Fibroblast of lung (primary cell): ENCODE measurements at places on chromosomes 12 and 14. TPM values are rescaled to one million over a fixed set of nuclear protein-coding genes. Genes with fewer than 3 reads are reported as not detected.

The PWP1 gene
- total RNA-seq: 42.3 and 51.1 TPM in 2 replicates

The KRT85 gene
- total RNA-seq: not detected in 2 replicates

The PKP2 gene
- under 0.01 TPM in 2 replicates for total RNA-seq

The SIX1 gene
- total RNA-seq: 1.8 and 8.3 TPM in 2 replicates

The POLE2 gene
- 3.1 and 4.5 TPM in 2 replicates for total RNA-seq

The AQP2 gene
- not detected in 2 replicates for total RNA-seq

The BRMS1L gene
- total RNA-seq: 3.3 and 3.9 TPM in 2 replicates

The STYK1 gene
- total RNA-seq: under 0.01 TPM in 1 of 2 replicates, not detected in the other

The SETD3 gene
- 38.3 and 43.1 TPM in 2 replicates for total RNA-seq

DNA sequence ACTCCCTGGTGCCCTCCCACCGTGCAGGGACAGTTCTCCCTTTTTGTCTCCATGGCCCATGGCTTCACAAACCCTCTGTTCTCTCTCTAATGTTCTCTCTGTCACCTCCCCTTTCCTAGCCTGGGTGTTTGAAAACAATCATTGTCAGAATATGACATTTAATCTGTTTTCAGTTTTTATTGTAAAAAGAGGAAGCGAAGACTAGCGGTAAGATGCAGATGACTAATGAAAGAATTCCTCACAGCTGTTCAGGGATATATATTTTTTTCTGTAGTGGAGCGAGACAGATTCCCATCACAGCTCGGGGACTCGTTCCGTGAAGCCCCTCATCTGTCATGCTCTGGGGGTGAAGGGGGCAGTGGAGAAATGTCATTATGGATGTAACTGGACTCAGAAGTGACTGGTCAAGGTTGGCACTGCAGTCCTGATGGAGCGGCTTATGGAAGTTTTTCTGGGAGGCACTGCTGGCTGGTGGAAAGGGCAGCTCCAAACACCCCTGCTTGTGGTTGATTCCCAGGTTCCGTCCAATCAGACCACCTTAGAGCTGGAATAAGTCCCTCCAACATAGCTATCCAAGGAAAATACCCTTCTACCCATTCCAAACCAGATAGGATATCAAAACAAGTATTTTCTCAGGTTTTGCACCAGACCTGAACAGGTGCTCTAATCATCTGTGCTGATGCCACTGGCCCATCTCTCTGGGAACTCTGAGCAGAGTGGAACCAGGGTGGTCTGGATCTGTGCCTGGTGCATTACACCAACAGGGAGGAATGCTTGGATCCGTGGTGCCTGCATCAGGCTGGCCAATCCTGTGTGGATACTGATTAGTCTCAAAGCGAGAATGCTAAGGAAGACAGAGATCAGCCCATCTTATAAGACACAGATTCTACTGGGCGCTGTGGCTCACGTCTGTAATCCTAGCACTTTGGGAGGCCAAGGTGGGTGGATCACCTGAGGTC is 84.7 kb downstream of the GPATCH2L start:
- DNase-seq: peak; percentile 24

- no peak for DNase-seq
Observed at GRCh38 chr12:94208622-94208966, 60.2 kb downstream of the PLXNC1 start.

GRCh38 chr14:24368562-24369252 is 723 bp downstream of the NFATC4 start:
- peak; percentile 75 for DNase-seq

GRCh38 chr14:26896447-26896846 is 298.6 kb upstream of the NOVA1 start:
- DNase-seq: peak; percentile 84

DNA sequence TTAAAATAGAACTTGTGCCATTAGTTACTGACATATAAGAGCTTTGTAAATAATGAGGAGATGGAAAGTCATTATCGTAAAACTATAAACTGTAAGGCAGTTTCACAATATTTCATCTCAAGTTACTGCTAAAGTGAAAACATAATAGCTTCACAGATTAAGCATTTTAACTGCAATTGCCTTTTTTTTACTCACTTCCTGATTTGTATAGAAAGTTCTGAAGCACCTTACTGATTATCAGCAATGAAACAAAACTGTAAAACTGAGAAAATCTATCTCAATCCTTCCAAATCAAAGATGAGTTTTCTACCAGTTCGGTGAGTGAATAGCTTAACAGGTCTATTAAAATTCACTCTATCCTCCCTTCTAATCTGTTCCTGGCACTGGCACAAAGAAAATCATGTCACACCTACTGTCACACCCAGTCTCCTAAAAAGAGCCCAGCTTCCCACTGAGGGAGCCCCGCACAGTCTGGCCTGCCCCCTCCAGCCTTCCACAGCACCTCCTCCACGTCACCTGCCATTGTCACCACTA is 161.4 kb upstream of the ABCD2 start:
- DNase-seq: no peak

DNA sequence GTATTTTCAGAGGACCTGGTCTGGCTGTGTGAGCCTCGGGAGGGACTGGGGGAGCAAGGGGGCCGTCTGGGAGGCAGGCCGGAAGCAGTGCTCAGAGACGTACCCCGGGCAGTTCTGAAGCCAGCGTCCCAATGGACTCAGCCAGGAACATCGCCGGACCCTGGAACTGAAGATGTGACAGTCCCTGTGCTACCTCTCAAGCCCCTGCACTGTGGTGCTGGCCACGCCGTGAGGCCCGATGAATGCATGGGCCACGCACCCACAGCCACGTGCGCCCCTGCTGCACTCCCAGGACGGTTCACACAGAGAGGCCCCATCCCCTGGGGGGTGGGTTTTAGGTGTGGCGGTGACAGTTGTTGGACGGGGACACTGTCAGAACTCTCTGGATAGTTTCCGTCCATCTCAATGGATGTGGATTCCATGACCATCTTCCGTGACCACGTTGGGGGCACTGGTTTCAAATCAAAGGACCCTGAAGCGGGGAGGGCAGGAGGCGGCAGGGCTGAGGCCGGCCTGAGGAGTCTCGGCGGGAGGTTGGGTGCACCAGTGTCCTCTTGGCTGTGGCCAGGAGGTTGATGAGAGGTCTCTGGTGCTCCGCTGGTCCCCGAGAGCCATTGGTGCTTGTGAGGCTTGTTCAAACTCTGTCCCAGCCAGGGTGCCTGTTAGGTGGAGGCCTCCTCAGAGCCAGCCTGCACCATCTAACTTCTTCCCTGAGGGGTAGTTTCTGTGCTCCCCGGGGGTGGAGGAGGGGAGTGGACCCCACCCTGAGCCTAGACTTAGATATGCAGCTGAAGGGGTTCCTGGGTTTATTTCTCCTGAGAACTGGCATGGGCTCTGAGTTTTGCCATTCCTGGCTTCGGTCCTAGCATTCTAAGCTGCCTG is 36.3 kb upstream of the TSPAN9 start:
- DNase-seq: no peak

DNA sequence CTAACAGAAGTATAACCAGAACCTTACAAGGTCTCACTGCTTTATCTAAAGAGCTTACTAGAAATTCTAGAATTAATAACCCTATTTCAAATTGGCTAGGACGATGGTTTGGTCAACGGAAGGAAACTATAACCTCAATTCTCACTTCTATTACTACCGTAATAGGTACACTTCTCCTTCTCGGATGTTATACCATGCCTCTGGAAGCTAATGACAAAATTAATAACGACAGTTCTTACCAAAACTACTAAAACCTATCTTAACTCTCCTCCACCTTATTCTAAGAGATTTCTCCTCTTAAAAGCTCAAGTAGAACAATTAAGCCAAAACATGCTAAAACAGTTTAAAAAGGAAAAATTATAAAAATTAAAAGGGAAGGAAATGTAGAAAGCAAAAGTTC is 23.7 kb upstream of the UBC start:
- no peak for DNase-seq

DNA sequence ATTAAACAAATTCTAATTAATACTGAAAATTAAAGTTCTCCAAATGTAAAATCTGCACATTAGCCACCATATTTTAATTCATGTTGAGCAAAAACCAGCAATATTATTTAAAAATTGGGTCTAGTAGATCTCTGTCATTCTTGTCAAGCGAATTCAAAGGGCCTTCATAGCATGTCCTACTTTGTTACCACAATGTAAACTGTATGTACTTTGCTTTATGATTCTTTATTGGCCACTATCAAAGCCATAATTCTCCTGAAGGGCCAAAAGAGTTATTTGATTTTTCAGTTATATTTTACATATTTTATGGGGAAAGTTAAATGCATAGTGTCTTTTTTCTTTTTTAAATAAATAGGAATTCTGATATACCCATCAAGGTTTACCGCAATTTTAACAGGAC is 117.9 kb downstream of the RPS6KA5 start:
- DNase-seq: no peak

DNA sequence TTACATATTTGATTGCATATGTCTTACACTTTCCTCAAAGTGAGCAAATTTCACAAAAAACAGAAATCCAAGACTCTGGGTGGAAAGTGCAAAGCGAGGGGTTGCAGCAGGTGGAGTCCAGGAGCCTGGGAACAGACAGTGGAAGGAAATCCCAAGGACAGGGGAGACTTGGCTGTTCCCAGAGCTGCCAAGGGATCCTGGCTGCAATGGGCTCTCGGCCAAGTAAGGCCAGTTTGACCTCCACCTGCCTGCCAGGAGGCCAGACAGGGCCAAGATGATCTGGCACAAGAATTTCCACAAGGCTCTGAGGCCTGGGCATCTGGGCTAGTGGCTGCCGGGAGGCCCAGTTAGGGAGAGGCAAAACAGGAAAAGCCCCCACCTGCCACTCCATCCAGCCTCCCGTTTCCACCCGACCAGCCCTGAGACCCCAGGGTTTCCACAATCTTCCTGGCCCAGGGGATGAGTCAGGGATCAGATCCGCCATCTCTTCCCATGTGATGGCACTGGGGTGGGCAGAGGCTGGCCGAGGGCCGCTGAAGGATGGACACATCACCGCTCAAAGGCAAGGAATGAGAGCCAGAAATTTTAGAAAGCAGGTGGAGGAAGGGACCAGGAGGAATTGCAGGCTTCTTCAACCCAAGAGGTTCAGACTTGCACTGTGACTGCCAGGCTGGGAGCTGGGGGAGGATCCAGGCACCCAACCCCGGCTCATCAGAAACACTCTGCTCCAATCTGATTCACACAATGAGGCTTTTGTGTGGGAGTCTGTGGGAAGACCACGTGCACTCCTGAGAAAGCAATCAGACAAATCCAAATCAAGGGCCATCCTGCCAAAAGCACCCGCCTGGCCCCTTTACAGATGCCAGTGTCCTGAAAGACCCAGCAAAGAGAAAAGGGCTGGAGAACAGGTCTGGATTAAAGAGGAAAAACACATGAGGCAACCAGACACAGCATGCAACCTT is 16.3 kb downstream of the SCARB1 start:
- DNase-seq: peak; percentile 67

DNA sequence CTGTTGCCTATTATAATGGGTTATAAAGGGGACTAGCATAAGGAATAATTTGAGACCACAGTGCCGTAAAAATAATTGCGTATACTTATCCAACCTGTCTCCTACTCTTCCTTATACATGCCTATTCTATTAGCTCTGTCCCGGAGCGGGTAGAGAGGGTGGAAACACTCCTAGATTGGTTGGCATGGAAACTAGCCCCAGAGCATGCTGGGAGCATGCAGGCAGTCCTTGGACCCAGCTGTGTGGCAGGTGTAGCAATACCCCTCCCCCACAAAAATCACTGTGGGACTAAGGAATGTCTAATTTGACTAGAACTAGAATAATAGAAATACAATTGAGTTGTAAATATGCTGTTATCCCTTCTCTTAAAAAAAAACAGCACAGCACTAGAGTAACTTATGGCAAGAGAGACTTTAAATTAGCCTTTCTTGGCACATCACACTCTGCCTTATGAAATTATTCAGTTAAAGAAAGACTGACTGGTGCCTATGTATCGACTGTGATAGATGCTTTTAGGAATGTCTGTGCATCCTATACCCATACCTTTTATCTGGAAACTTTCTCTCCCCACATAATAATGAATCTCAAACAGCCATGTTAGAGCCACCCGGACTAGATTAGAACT is 244.0 kb upstream of the DAAM1 start:
- DNase-seq: peak; percentile 7

DNA sequence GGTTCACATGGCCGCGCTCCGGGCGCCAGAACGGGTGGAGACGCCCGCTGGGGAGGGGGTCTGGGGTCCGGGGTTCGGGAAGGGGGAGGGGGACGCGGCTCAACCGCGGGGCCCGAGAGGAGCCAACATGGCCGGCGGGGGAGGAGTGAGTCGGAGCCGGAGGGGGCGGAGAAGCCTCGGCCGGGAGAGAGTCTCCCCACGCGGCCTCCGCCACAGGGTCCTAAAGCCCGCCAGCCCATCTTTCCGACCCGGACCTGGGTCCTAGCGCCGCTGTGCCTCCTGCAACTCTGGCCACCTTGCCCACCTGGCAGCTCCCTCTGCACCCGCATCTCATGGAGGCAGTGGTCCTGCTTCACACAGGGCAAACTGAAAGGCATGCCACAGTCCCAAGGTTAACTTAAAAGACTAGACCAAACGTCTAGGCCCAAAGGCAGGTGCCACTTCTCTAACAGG is at the start of gene BAZ2A:
TSS of gene BAZ2A (minus strand) at position 147 of the 453 bp plus-strand sequence. CDS start 12,796 bp downstream, outside the sequence.
- DNase-seq: peak; percentile 72

- no peak for DNase-seq
Observed at GRCh38 chr14:94960285-94961001, 190.5 kb upstream of the GSC start.

GRCh38 chr12:66423266-66423665 is 121.0 kb downstream of the HELB start:
- DNase-seq: no peak

DNA sequence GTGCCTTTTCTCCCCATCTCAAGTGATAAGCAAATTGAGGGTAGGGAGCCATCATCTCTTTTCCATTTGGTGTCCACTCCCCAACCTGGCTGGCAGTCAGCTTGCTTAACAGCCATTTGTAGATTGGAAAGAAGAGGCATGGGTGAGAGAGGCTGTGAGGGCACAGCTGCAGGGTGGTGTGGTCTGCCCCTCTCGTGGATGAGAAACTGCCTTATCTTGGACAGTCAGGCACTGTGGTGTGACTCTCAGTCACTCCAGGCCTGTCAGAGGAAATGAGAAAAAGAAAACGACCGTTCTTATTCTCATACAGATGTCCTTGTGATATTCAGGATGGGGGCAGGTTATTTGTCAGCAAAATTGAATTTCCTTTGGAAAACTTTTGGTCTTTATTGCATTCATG is 65.1 kb upstream of the SRSF5 start:
- DNase-seq: no peak

DNA sequence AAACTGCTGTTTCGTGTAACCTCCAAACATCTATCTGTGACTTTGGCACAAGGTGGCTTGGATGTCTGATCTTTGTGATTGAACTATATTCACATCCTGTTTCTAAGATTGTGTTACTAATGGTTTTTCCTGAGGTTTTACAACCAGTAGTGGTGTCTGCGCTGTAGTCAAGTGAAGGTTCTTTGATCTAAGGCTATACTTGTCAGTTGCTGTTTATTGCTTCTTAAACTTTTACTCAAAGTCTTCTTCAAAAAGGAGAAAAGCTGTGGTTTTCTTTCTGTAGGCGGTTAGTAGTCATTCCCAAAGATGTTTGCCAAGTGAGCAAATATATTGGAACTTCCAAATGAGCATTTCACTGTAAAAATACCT is 12.3 kb upstream of the CALM1 start:
- no peak for DNase-seq
